ENCODE measurements at places on chromosomes 12 and 14. TPM values are rescaled to one million over a fixed set of nuclear protein-coding genes. Genes with fewer than 3 reads are reported as not detected.
A peak's percentile ranks its signal among the peaks of the same experiment; 100 is the strongest.

The CFAP73 gene
- total RNA-seq = not detected

The APOLD1 gene
- total RNA-seq = 9.3 TPM

The IAPP gene
- total RNA-seq = not detected

The SYCP3 gene
- 0.34 TPM for total RNA-seq

The SUSD6 gene
- total RNA-seq = 6.8 TPM

The ANKRD33 gene
- not detected for total RNA-seq

The INSM2 gene
- total RNA-seq = not detected

GRCh38 chr14:75301666-75302325, 23.2 kb downstream of the FOS start:
- peak; percentile 8 for DNase-seq

DNA sequence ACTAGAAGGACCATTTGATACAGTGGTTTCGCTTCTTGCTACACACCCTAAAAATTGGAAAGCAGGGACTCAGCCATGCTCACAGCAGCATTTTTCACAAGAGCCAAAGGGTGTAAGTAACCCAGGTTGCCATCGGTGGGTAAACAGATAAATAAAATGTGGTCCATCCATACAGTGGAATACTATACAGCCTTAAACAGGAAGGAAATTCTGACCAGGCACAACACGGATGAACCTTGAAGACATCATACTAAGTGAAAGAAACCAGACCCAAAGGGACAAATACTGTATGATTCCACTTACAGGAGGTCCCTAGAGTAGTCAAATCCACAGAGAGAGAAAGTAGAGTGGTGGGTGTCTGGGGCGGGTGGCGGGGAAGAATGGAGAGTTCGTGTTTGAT, 220.9 kb downstream of the PHETA1 start:
- DNase-seq = no peak

DNA sequence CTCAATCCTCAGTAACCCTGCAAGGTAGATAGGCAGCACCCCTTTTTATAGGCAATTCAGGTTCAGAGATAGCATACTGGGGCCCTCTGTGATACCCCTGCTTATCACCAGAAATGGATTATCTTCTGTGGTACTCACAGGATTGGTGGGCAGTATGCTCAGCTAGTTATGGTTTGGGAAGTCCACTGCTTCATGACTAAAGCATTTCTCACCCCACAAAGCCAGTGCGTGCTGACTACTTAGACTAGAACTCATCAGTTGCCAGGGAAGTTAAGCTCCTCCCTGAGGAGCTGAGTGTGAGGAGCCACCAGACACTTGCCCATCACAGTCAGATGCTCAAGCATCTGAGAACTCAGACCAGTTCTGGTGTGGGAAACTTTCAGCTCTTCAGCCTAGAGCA, 76.3 kb downstream of the SCAF11 start:
- peak; percentile 89 for DNase-seq

- DNase-seq = no peak
Observed at GRCh38 chr14:78327426-78328221, 157.5 kb downstream of the NRXN3 start.

DNA sequence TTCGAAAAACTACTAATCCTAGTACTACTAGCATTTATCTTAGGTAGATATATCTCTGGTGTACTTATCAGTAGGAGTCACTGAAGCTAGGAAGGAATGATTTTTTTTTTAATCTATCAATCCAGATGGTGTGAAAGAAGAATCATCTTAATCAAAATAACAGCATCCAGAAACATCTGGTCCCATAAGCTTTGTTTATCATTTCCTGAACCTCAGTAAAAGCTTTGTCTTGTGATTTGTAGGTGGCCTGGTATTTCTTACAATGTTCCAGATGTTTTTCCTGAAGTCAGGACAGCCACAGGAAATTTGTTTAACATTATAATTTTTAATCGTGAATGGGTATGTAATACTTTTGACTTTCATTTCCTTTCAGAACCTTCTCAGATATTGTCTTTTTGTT, 28.0 kb upstream of the LUM start:
- no peak for DNase-seq

DNA sequence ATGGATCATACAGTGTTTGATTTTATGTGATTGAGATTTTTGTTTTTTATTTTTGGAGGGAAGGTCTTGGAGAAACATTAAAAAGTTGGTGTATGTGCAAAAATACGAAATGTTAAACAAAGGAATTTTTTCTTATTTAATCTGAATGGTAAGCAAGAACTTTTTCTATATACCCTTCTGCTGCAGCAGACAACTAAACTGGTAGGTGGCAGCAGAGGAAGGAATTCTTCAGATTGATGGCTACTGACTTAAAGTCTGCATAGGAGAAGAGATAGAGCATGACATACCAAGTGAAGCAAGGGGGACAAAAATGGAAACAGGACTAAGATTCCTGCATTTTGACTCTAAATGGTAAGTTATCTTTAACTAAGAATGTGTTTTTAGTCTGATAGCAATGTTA, 42.0 kb upstream of the A2ML1 start:
- peak; percentile 29 for DNase-seq

- no peak for DNase-seq
Observed at GRCh38 chr12:113970211-113970610, 4.1 kb upstream of the RBM19 start.

- no peak for DNase-seq
Observed at GRCh38 chr14:68349900-68350629, 442.8 kb downstream of the ZFP36L1 start.

DNA sequence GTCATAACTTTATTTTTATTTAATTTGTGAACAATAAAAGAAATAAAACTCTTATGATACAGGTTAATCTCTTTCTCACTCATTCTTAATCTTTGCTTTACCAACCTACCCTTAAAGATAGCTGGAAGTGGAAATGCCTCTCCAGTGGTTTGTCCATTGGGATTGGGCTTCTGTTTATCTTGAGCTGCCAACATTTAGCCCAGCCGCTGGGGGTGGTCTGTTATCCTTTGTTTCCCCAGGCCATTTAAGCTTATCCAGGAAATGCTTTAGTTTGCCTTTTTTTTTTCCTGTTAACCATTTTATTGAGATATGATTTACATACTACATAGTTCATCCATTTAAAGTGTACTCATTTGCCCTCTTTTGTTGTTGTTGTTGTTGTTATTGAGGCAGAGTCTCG, 8.2 kb downstream of the TDG start:
- DNase-seq = no peak

GRCh38 chr14:100488057-100488456, 99.2 kb downstream of the BEGAIN start:
- no peak for DNase-seq

GRCh38 chr14:100842799-100843198, 16.9 kb downstream of the MEG3 start:
- peak; percentile 59 for DNase-seq

DNA sequence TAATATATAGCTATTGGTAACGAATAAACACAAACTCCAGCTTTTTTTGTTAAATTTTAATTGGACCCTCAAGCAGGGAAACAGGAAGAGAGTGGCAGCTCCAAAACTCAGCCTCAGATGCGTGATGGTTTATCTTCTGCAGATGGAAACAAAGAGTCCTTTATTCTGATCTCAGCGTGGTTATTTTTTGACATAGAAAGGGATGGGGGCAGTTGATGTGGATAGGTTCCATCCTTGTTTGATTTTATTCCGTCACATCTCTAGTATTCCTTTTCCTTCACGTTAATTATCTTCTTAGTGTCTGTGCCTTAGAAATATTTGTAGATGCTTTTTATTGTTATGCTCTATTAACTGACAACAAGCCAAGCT, 447.6 kb upstream of the SEL1L start:
- DNase-seq = no peak

DNA sequence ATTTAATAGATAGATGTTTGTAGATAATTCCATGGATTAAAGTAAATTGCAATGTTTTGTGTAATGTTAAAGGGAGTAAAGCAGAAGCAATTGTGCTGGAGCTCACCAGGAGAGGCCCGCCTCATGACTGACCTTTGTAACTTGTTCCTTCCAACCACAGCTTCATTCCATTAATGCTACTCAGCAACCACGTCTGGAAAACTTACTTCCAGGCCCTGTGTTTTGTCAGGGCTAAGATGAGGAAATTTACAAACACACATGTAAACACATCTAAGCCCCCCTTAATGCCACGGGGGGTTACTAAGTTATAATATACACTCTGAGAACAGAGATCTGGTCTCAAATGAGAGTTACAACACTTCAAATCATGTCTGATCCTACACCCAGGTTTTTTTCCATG, 12.4 kb downstream of the LUM start:
- peak; percentile 91 for DNase-seq

DNA sequence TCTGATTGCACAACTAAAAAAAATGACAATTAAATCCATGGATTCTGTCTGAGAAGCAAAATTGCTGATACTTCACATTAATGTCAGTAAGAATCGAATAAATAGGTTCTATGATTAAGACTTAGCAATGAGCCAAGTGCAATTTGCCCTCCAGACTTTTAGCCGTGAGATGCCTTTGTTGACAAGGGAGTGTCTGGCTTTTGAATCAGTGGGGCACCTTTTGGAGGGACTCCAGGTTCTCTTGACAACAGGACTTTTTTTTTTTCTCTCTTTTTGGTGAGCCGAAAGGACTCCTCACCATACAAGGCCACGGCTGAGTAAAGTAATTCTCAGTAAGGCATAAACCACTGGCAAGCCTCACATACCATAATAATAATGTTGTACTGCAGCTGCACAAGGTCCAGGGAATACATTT, 4.7 kb upstream of the MDM1 start:
- no peak for DNase-seq

DNA sequence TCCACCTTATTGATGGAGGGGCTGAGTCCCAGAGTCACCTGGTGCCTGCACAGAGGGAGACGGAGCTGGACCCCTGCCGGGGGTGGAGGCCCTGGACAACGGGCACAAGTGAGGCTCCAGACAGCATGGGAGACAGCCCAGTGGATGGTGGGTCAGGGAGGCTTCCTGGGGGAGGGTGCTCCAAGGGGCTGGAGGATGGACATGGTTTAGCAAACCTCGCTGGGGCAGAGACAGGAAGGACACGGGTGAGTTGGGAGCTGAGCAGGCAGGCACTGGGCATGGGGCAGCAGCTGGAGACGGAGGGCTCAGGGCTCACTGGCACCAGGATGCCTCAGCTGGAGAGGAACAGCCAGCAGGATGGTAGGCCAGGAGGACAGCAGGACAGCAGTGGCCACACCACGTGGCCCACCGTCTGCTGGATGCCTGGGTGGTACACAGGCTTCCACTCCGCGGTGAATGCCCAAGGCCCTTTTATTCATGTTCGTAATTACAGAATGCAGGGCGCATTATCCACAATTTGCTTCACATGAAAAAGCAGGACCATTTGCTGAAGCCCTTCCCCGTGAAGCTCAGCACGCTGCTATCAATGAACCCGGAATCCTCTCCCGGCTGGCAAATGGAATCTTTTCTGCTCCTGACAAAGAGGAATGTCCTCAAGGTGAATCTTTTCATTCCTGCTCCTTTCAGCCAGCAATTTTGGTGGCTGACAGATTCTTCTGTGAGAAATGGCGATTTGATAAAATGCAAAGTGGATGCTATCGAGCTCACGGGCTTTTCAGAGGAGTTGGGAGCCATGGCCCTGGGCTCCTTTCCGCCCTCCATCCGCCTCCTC, 138.1 kb upstream of the C14orf180 start:
- DNase-seq = no peak

GRCh38 chr12:90909069-90909770, 45.8 kb downstream of the CCER1 start:
- DNase-seq = peak; percentile 79

GRCh38 chr14:31703056-31703455, 141.9 kb downstream of the NUBPL start:
- DNase-seq = no peak

DNA sequence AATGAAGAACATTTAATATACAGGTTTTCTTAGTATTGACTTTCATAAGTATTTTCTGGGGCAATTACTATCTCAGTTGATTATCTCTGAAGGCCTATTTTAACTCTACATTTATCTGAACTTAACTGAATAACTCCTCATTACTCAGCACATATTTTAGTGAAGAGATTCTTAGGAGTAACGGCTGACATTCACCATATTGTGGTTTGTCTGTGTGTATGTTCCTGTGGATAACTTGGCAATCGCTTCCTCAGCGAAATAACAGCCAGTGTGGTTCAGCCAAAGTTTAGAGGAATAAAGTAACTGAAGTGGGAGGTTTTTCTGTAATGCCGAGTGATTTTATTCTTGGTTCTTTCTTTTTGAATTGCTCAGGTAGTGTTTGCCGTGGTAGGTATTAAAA, 168.0 kb downstream of the RAD51B start:
- DNase-seq = peak; percentile 90

DNA sequence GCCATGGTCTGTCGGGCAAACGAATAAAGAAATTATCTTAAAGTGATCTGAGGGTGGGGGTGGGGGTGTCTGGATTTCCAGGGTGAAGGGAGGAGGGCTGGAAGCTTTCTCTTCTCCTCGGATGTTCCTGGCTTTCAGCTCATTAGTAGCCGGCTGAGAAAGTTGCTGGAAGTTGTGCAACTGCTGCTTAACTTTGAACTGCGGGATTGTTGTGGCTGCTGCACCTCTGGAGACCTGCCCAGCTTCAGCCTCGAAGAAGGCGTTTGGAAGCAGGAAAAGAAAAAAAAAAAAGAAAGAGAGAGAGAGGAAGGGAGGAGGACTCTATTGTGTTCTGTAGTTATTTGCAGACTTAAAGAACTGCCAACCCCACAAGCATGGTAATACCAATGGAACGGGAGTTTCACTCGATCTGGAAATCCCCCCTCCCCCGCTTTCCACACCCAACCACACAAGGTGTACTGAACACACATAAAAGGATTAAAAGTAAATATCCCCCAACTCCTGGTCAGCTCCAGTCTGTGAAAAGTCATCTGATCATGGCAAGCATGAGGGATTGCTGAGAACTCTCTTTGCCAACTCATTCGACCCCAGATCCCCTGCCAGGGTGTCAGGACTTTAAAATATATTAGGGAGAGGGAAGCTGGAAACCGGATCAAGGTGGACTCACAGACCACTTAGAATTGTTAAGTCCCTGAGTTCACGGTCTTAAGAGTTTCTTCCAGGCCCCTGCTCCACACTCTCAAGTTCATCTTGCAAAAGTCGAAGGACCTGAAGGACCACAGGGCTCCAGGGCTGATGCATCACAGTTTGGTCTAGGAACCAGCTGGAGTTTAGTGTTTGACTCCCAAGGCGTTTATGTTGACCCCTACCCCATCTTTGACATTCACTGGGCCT, at the start of gene RASSF9:
RASSF9 (minus strand) TSS at position 213 of the 894 bp plus-strand sequence; CDS start at position 5, 208 bp downstream.
- DNase-seq = peak; percentile 13

DNA sequence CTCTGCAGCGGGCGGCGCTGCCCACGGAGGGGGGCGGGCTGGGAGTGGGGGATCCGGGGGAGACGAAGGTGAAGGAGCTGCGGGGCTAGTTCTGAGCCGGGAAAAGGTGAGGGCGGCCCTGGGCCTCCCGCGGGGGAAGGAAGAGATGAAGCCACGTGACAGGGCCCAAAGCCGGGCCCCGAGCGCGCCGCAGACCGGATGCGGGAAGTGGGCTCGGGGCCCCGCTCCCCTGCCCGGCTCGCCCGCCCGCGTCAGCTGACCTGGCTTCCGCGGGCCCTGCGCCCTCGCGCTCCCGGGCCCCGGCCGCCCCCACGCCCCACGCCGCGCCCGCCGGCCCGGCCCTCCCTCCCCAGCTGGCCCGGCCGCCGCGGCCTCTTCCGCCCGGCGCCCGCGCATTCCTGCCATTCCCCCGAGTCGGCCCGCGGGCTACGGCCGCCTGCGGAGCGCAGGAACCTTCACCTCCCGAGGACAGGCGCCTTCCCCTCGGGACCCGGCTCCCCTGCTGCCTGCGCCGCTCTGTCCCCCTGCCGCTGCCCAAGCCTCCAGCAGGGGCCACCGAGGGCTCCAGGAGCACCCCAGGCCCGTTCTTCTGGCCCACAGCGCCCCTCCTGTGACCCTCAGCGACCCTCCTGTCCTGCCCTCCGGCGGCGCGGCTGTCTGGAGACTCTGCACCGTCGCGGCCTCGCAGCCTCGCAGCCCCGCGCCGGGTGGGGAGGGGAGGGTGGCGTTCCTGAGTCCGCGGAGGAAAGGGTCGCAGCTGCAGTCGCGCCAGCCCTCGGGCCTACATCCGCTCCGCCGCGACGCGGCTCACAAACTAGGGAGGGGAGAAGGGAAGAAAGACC, 20.4 kb downstream of the NINJ2 start:
- peak; percentile 59 for DNase-seq
